ENCODE measurements at places on chromosomes 16 and 17.

DNA sequence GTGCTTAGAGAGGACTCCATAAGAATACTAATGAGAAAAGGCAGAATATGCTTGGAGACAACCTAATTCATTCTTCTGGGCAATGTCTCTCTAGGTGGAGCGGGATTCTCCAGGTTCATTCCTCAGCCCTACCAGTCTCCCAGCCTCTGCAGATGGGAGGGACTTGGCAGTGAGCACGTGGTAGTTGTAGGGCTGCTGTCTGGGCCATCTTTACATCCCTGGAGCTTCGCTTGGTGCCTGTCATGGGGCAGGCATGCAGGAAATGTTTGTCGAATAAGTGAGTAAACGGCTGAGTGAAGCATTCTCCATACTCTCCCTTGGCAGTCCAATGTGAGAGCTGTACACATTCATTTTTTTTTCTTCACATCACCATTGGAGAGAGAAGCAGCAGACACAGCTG is 387.5 kb downstream of the UTP18 start:
- DNase-seq, result no peak

DNA sequence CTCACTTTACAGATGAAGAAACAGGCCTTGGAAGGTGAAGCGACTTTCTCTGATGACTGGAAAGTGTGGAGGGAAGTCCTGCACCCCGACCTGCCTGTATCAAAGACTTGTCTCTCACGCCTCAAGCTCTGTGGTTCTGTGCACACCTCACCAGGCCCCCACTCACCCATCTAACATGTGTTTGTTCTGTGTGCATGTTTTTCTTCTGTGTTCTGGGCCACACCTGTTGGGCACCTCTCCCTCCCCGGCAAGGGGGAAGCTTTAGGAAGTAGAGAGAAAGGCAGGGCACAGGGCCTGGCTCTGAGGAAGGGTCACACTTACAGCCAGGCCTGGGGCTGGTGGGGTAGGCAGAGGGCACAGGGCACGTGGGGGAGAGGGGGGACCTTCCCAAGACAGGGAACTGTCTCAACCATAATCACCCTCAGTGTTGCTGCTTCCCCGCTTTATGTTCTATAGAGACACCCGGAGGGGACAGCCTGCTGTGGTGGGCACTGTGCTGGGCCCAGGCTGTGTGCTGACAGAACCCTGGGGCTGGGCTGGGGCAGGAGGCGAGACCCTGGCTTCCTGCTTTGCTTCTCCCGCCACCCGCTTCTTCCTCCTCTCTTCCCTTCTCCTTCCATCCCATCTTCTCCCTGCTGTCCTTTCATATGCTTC is 7.3 kb downstream of the RPRML start:
- no peak for DNase-seq

GRCh38 chr17:66942451-66943264 is 21.8 kb upstream of the CACNG4 start:
- no peak for DNase-seq

- DNase-seq, result peak; percentile 94
These were observed 46.0 kb upstream of the ARL4D start for GRCh38 chr17:43352579-43353331.

GRCh38 chr17:74332763-74333283 is 6.8 kb downstream of the KIF19 start:
- DNase-seq, result peak; percentile 54

DNA sequence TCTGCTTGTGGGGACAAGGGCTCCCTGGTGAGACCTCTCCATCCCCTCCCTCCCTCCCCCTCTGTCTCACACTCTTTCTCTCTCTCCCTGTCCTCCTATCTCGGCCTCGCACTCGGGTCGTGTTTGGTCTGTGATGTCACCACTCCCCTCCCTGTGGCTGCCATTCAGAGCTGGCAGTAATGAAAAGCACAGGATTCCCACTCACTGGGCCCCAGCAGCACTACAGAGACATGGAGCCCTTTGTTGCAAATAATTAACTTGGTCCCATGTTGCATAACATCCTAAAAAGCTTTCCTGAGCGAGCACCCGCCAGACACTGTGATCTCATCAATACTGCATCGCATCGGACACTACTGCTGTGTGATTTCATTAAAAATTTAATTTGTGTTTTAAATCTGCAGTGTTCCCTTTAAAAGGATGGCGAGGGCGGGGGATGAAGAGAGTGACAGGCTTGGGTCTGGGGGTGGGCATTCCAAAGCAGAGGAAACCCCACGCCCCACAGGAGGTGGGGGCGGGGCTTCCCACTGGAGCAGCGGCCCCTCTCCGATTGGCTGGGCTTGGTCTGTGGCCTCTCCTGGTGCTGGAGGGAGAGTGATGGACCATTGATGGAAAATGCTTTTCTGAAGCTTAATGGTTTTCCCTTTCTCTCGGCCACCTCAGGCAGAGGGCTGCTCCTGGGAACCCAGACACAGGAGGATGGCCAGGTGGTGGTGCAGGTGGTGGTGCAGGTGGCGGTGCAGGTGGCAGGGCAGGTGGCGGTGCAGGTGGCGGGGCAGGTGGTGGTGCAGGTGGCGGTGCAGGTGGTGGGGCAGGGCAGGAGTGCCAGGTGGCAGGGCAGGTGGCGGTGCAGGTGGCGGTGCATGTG is 15.3 kb upstream of the NPTX1 start:
- no peak for DNase-seq

DNA sequence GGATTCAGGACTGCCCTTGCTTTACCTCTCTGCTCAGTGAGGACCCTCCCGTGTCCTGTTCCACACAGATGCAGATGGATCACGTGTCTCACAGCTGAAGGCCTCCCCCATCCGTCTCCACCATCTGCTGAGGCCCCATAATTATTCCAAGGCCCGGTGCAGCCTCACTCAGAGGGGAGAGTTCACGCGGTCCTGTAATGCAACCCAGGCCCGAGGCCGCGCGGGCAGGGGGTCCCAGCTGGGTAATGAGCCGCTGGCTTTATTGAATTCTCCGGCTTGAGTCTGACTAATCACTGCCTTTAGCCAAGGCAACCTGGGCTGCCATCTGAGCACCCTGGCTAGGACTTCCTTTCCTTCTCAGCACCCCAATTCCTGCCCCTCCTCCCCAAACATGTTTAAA is 4.4 kb upstream of the WFIKKN2 start:
- DNase-seq, result no peak

- no peak for DNase-seq
These were observed 96.4 kb upstream of the TNRC6C start for GRCh38 chr17:77861981-77862645.

DNA sequence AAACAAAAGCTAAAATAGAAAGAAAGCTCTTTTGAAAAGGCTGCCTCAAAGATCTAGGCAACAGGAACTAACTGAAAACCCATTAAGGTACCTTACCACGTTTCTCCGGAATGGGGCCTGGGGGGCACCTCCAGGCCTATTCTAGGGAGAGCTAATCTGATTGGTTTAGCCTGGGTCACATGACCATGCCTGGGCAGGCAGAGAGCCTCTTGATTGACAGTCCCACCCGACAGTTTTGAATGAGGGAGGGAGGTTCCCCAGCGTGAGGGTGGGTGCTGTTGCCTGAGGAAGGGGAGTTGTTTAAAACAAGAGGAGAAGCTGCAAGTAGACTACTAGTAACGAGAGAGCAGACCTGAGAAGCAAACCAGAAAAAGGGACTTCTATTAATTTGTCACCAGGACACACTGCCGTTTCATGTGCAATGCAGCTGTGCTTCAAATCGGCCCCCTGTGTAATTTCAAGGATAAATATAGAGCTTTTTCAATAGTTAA is 143.4 kb upstream of the HS3ST2 start:
- peak; percentile 85 for DNase-seq

DNA sequence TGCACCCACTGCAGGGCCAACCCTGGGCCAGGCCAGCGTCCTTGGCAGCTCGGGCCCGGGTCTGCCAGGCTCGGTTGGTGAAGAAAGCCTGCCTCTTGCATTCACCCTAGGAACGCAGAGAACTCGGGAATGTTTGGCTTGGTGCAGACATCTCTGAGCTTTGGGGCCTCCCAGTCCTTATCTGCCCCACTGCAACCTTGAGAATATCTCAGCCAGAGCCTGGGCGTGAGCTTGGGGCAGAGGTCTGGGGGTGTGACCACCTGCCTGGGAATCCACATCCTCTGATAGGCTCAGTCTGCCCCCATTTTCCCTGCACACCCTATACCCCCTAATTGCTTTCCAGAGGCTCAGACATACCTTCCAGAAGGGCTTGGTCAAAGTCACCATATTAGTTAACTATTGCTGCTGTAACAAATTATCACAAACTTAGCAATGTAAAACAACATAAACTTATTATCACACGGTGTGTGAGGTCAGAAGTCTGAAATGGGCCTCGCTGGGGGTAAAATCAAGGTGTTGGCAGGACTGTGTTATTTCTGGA is 30.7 kb upstream of the ZNF423 start:
- DNase-seq, result no peak

DNA sequence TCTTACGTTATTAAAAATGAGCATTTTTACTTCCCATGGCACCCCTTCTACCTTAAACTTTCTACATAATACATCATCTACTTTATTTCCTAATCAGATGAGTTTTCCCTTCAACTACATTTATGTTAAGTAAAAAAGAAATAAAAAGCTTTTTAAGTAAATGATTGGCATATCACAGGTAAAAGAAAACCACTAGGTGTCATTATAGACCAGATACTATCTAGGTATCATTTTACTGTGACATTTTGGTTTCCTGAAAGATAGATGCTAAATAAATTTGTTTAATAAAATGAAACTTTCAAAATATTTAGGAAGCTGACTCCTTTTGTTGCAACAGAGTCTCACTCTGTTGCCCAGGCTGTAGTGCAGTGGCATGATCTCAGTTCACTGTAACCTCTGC is 3.8 kb upstream of the CMTM1 start:
- DNase-seq, result peak; percentile 15

- DNase-seq, result no peak
These were observed 41.5 kb downstream of the CYB5B start for GRCh38 chr16:69465881-69466280.

DNA sequence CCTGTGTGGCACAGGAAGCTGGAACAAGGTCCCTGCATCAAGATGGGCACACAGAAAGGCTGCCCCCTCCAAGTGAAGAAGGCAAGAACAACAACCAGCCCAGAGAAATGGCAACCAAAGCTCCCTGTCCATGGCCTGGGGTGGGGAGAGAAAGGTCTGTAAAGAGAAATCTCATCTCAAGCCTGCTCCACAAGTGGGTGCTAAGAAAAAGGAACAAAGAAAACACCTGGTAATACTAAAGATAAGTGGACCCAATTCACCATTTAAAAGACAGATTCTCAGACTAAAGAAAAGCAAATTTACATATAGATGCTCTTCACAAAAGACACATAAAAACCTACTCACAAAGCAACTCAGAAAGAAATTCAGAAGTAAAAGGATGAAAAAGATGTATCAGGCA is 107.4 kb downstream of the PARN start:
- DNase-seq, result no peak

DNA sequence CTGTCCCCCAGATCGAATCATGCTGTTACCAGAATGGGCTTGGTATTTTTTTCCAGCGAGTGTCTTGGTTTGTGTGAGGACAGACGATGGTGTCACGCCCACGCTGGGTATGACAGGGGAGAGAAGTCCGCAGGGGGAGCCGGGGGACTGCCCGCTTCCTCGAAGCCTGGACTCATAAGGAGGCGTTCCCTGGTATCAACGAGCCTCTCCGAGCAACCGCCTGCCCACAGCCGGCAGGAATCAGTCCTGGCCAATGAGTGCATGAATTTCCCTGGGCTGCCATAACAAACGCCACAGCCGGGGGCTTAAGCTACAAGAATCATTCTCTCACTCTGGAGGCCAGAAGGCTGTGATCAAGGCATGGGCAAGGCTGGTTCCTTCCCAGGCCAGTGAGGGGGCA is 26.1 kb upstream of the JPH3 start:
- no peak for DNase-seq

DNA sequence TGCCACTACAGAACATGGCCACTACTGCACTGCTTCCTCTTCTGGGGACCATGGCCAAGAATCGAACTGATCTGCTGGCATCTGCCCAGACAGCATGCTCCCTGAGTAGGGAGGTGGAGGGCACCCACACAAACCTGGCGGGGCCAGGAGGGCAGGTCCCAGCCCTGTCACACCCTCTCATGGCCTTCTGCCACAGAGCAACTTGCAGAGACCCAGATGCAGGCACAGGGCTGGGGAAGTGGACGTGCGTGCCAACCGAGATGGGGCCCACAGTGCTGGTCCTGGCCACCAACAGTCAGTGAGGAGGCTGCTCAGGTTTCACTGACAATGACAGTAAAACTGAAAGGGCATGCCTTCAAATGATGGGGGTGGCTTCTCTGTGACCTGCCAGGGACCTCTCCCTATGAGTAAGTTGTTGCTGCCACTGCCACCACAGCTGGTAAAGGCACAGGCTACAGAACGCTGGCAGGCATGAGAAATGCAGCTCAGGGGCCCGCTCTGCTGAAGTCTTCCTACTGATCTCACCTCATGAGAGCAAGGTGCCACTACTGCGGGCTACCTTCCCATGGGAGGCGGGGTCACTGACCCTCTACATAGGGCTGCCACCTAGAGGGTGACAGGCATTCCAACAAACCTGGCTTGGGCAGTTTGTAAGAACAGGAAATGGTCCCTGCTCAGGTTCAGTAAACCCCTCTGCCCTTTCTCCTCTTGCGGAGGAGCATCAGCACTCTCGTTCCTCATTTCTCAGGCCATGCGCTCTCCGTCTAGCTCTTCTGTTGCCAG is 15.5 kb downstream of the HIC1 start:
- DNase-seq, result no peak

DNA sequence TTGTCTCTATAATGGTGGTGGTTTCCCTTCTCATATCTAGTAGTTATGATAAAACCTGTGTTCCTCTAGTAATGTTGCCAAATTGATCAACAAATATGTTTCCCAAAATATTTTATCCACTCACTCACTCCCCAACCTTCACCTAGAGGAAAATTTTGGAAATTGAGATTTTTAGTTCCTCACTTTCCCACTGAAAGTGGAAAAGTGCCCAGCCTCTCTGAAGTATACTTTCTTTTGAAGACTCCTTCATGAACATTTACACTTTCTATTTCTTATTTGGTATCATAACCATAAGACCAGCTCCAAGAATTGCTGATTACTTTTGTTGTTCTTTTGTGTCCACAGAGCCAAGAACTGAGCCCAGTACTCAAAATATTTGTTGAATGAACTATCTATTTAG is 5.1 kb upstream of the CENPV start:
- no peak for DNase-seq

GRCh38 chr16:58299757-58300349 is 5.0 kb upstream of the PRSS54 start:
- peak; percentile 15 for DNase-seq

DNA sequence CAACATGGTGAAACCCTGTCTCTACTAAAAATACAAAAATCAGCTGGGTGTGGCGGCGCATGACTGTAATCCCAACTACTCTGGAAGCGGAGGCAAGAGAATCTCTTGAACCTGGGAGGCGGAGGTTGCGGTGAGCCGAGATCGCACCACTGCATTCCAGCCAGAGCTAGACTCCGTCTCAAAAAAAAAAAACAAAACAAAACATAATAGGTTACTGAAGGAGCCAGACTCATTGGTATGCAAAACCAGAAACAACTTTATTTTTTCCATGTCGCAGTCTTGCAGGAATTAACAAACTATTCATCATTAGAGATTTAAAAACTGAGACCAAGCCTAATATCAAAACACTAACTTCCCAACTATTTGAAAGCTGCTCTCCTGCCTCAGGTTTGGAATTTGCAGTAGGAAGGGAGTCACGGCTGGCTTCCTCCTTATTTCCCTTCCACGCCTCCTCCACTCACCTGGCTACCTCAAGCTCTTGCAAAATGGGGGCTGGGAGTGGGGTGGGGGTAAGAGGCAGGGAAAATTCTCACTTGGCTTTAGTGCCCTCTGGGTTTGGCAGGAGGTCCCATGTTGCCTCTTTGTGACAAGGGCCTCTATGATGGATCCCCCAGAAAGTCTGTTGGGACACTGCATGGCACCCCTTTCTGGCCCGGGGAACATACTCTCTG is 34.1 kb upstream of the MYH10 start:
- no peak for DNase-seq

- peak; percentile 36 for DNase-seq
These were observed 879 bp downstream of the SOCS1 start for GRCh38 chr16:11254913-11255736.

Data from OCI-M1 (cell line).